ENCODE measurements at places on chromosomes 6 and 20.

- no peak for ATAC-seq
These were observed 183.7 kb downstream of the MBOAT1 start for GRCh38 chr6:20028562-20028961.

GRCh38 chr20:5184684-5185083 is 57.9 kb downstream of the CDS2 start:
- ATAC-seq: no peak

- no peak for ATAC-seq
These were observed 7.9 kb upstream of the FAM210B start for GRCh38 chr20:56350842-56351241.

DNA sequence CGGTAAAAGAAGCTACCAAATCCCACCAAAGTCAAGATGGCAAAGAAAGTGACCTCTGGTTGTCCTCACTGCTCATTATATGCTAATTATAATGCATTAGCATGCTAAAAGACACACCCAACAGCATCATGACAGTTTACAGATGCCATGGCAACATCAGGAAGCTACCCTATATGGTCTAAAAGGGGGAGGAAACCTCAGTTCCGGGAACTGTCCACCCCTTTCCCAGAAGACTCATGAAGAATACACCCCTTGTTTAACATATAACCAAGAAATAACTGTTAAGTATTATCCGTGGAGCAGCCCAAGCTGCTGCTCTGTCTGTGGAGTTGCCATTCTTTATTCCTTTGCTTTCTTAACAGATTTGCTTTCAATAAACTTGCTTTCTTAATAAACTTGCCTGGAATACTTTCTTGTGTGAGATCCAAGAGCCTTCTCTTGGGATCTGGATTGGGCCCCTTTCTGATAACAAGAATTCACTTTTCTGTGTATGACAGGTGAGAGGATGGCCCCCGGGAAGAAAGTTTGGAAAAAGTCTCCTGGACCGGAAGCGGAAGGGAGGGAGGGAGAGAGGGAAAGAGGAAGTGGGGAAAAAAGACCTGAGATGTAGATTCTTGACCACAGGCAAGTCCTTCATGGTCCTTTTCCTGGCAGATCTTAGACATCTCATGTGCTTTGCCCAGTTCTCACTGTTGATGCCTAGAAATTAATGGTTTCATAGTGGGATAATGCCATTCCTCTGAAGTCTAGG is 146.7 kb upstream of the ID4 start:
- ATAC-seq: no peak

DNA sequence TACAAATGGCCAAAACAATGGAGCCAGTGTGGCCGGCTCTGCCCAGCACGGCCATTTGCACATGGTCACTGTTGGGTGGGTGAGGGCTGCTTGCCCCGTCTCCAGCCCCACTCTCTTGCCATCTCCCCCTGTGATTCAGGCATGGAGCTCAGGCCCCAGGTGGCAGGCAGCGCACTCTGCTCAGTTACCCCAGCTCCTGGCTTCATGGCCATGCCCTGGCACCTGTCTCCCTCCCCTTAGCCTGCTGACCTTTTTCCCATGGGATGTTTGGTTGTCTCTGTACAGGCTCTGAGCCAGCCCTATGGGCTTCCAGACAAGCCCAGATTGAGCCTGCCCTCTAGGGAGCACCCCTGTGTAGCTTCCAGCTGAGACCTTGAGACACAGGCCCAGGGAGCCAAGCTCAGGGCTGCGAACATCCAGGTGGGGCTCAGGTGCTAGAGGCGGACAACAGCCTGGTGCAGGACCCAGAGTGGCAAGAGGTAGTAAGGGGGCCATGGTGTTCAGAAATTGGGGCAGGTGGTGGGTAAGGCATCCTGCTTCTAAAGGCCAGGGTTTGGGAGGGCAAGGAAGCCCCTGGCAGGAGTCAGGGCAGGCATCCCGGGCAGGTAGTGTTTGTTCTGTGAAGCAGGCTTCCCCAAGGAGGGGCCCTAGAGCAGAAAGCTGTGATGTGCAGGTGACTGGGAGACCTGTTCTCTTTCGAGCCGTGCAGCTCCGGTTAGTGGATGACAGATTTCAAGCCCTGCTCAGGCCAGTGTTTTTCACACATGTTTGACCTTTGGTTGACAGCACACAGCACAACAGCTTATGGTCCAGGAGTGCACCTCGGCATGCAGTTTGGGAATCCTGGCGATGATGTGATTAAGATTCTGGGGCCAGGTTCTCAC is 17.7 kb downstream of the SYNJ2 start:
- ATAC-seq: no peak

DNA sequence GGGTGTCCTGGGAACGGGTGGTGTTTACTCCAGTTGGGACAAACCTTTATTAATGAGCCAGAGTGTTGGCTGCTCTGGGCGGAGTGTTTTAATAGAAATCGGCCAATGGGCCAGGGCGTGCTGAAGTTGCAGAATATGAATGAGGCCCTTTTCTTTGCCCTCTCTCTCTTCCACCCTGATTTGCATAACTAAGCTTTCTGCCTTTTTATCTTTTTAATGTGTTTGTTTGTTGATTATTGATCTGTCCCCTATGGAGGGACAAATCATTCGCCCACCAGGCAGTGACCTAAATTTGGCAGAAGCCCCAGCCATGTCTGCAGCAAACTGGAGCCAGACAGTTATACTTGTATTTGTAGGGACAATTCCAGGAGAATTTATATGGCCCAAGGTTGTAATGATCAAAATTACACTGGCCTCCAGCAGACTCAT is 420.9 kb downstream of the PREX1 start:
- no peak for ATAC-seq

DNA sequence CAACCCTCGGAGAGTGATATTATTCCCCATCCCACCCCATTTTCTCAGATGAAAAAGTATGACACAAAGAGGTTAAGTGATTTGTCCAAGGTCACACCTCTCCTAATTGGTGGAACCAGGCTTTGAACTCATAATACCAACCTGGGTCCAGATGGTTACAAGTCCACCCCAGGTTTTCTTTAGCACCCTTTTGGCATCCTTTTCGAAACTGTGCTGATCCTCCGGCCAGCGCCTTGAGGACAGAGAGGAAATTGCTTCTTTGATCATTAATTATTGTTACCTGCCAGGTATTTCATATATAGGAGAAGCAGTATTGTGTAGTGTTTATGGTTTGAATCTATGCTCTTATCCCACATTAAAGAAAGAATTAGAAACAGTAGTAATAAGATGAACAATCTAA is 29.3 kb upstream of the PDYN start:
- no peak for ATAC-seq

GRCh38 chr20:51366155-51366886 is 176.2 kb downstream of the NFATC2 start:
- no peak for ATAC-seq
